ENCODE measurements at places on chromosomes 5 and 9. TPM values are rescaled to one million over a fixed set of nuclear protein-coding genes. Genes with fewer than 3 reads are reported as not detected.

DNA sequence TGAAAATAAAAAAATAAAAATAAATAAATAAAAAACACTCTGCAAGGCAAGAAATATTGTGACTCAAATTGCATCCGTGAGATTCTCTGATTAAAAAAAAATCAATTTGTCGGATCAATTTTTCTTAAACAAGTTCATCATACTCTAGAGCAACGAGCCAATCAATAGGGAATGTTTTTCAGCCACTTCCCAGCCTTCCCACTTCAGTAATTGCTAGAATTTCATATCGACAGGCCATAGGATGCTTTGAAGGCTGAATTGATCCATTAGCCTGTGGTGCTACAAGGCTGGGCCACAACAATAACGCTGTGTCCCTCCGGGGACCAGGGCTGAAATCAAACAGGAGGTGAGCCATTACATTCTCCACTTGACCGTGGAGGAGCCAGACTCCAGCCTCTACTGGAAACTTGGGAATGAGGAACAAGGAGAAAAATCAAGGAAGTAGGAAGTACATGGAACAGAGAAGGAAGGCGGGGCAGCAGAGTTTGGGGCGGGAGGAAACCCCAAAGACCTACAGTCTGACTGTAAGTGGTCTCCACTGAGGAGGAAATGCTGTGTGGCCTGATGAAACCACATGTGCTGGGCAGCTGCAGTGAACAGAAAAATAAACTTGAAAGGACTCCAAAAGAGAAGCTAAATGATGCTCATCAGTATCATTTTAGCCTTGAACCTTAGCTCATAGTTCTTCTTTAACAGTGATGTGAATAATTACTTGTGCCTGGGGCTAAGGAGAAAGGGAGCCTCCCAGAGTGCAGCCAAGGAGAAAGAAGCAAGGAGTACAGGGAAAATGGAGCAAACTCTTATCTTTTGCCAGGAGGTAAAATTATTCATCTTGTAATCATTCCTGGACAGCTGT lies 308.6 kb downstream of the TLE1 start:
- no peaks in the 10 kb centered on the region for H3K36me3 ChIP-seq
- no peak overlapping the region for H3K4me3 ChIP-seq
- no peak overlapping the region for H3K27ac ChIP-seq
- H3K27me3 ChIP-seq, result no peaks in the 10 kb centered on the region
- no peak for DNase-seq
- peaks cover 6% of the 10 kb centered on the region for H3K4me1 ChIP-seq

DNA sequence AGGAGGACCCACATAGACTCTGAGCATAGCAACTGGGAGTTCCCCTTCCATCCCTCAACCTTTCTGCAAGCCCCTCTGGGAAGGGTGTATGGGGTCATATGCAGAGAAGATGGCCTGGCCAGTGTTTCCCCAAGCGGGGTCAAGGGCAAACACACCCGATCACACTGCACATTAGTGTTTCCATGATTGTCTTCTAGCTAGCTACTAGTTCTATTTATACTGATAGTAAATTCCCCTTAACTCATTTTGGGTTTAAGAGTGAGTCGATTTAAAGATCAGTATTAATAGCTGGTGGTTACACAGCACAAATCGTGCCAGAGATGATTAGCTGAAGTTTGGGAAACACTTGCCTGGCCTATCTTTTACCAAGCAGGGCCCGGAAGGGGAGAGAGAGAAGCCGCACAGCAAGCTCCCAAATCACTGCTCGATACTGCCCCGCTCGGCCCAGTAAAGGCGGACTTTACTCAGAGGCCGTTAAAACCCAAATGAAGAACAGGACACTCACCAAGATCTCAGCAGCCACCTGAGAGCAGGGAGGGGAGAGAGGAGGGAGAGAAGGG lies 29.4 kb upstream of the TNIP1 start:
- no peaks in the 10 kb centered on the region for H3K27me3 ChIP-seq
- no peak overlapping the region for H3K27ac ChIP-seq
- H3K4me3 ChIP-seq, result no peak overlapping the region

- H3K27ac ChIP-seq, result no peak overlapping the region
- no peak for DNase-seq
- H3K4me1 ChIP-seq, result no peaks in the 10 kb centered on the region
- H3K27me3 ChIP-seq, result no peaks in the 10 kb centered on the region
Observed at GRCh38 chr5:131224387-131225201, 39.3 kb upstream of the CDC42SE2 start.

DNA sequence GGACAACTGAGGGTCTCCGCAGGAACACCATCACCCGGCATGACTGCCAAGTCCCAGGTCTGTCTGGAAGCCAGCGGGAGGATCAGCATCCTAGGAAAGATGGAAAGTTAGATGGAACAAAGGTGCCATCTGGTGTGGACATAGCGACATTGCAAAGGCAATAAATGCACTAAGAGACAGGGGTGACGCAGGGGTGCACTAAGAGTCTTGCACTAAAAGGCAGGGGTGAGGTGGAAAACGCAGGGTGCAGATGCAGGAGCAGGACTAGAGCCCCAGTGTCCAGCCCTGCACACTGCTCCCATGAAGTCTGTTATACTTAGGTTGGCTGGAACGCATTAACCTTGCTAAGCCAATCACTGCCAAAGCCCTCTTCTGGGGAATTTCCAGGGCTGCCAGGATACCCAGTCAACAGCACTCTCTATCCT lies 15.5 kb downstream of the ATOX1 start:
- H3K27ac ChIP-seq, result peak overlapping the region; percentile 100
- no peaks in the 10 kb centered on the region for H3K36me3 ChIP-seq
- peaks cover 68% of the 10 kb centered on the region for H3K4me1 ChIP-seq
- DNase-seq, result peak; percentile 51

OR5C1 gene
- not detected for total RNA-seq

PCSK1 gene
- total RNA-seq, result 0.48 TPM

CCL19 gene
- not detected for total RNA-seq

PCDHB9 gene
- 3.6 TPM for total RNA-seq

NPDC1 gene
- total RNA-seq, result 66.8 TPM

KCNV2 gene
- total RNA-seq, result not detected

NTRK2 gene
- 4.8 TPM for total RNA-seq
